ENCODE measurements at places on chromosomes 3 and 15. TPM values are rescaled to one million over a fixed set of nuclear protein-coding genes. Genes with fewer than 3 reads are reported as not detected.

- no peak for DNase-seq
These were observed 170.8 kb downstream of the SLC9A9 start for GRCh38 chr3:143677430-143677829.

- DNase-seq: no peak
These were observed 453.0 kb downstream of the DIPK2A start for GRCh38 chr3:144424606-144425005.

DNA sequence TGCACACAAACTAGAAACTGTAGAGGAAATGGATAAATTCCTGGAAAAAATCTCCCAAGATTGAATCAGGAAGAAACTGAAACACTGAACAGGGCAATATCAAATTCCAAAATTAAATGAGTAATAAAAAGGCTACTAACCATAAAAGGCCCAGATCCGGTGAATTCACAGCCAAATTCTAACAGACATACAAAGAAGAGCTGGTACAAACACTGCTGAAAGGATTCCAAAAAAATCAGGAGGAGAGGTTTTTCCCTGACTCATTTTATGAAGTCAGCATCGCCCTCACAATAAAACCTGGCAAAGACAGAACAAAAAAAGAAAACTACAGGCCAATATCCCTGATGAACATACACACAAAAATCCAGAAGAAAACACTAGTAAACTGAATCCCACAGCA is 462.4 kb upstream of the THBS1 start:
- no peak for DNase-seq

DNA sequence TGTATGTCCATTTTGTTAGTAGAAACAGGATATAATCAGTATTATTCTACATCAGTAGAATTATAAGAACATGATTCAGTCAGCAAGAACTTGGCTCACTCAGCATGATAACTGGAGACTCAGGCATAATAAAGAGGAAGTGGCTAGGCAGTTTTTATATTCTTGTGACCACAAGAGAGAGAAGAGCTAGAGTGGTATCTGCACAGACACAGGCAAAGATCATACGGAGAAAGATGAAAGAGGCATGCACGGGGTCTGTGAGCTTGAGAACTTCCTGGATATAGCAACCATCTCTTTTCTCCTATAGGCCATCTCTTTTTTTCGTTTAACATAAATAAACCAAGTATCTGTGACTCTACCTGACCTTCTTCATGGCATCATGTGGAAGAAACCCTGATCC is 46.8 kb downstream of the MYO5A start:
- DNase-seq: no peak

DNA sequence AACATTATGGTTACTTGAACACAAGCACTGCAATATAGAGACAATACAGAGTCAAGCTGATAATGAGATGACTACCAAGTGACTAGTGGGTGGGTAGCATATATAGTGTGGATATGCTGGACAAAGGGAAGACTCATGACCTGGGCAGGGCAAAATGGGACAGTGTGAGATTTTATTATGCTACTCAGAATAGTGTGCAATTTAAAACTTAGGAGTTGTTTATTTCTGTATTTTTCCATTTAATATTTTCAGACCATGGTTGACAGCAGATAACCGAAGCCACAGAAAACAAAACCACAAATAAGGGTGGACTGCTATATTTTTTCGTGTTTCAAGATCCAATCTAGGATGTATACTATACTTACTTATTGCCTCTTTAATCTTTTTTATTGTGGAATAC is 19.6 kb downstream of the GALK2 start:
- DNase-seq: no peak

- DNase-seq: peak; percentile 72
These were observed 43.8 kb downstream of the SPSB4 start for GRCh38 chr3:141094790-141095545.

- DNase-seq: peak; percentile 60
These were observed 3.1 kb upstream of the PLA2G4F start for GRCh38 chr15:42159381-42160015.

Gene SERINC4
- not detected for total RNA-seq

Gene CPB1
- total RNA-seq: not detected
